ENCODE measurements at places on chromosomes 4 and X.

GRCh38 chr4:36004204-36004851 lies 240.0 kb downstream of the ARAP2 start:
- DNase-seq: peak; percentile 7

- DNase-seq: no peak
Measured at GRCh38 chrX:11558972-11559371, 106.7 kb downstream of the ARHGAP6 start.

DNA sequence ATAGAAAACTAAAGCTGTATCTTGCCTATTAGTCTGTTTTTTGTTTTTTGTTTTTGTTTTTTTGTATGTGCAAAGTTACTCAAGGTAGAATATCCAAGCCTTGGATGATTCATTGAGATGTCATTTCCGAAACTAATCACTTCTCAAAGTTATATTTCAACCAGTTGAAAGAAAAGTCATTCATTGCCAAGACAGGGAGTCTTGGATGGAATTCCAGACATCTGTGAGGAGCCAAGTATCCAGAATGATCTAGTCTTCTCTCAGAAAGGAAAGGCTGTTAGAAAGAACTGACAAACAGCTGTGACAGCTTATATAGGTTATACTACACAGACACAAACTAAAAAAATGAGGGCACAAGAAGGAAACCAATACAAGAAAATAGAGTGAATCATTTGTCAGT lies 141.1 kb upstream of the NDST3 start:
- DNase-seq: no peak

- DNase-seq: peak; percentile 44
Measured at GRCh38 chrX:46327566-46328115, 217.6 kb downstream of the ZNF674 start.

- DNase-seq: peak; percentile 8
Measured at GRCh38 chr4:157804986-157805385, 367.8 kb downstream of the GASK1B start.
